Right kidney (tissue), 9 donors: ENCODE measurements at places on chromosomes 7 and 10.

DNA sequence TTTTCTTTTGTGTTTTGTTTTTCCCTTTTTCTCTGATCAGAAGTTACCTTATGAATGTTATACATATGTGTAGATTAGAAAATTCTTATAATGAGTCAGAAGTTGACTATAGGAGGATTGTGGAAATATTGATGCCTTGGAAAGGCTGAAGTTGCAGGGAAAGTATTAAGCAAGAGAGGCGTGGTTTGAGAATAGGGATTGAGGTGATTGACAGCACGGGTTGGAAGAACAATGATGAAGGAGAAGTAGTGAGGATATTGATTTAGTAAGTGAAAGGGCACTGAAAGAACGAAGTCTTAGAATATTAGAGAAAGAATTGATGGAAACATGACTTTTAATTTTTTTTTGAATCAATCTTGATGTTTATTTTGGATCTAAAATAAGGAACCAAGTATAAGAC is 176.0 kb downstream of the EXOC4 start:
- no peak for DNase-seq

- no peak for DNase-seq
These were observed 109.4 kb upstream of the ZNF92 start for GRCh38 chr7:65264258-65264657.

GRCh38 chr7:35339811-35340210 is 85.9 kb upstream of the TBX20 start:
- DNase-seq = no peak

DNA sequence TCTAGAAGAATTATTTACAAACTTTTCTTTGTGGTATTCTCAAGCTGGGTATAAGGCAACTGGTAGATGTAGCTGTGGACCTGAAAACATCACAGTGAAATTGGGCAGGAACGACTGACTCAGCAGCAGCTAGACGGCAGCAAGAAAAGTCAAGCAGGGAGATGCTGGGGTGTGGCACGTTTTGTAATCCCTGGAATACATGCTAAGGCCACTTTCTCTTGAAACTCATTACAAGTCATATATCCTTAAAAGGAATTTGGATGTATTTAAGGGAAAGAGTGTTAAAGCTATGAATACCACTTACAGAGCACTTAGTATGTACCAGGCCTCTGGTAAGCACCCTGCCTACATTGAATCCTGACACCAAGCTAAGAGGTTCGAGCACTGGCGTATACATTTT is 17.4 kb downstream of the BEND7 start:
- DNase-seq = no peak

DNA sequence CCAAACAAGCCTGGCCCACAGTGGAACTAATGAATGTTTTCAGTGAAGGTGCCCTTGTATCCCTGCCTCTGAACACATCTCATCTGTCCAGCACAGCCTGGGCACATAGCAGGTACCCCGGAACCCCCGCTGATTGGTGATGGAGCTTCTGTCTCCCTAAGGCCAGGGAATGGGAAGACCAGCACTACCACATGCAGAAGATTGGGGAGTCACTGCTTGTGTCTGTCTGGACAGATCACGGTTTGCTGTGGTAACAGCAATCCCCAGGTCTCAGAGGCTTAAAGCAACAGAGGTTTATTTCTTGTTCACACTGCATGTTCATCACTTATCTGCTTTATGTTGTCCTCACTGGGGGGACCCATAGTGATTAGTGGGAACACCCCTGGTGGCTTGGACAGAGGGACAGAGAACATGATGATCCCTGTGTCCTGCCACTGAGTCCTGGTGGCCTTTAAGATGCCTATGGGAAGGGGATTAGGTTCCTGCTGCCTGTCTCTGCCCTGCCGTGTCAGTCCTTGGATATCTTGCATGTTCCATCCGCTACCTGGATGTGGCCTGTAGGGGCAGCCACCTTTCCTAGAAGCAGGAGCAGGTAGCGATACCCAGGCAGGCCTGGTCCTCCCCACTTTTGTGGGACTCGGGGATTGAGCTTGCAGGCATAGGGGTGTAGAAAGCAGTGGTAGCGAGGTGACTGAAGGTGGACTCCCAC is 3.6 kb downstream of the TSPAN14 start:
- no peak for DNase-seq

- no peak for DNase-seq
These were observed 106.3 kb downstream of the CPED1 start for GRCh38 chr7:121094829-121095228.

- DNase-seq = no peak
These were observed 46.4 kb downstream of the TBATA start for GRCh38 chr10:70738761-70739121.

DNA sequence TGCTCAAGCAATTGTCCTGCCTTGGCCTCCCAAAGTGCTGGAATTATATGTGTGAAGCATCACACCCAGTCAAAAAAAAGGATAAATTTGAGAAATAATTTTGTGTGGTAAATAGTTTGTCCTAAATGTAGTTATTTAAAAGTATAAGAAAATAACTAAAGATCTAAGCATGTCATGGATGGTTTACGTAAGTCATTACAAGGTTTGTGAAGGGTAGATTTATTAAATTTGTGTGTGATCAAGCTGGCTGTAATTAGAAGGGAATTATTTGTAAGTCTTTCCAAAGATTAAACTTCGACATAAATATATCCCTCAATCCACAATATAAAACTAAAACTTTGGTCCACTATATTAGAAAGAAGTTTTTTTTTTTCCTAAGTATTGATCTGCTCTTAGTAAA is 28.6 kb downstream of the ORC5 start:
- no peak for DNase-seq

GRCh38 chr10:74213019-74213418 is 62.0 kb downstream of the ADK start:
- no peak for DNase-seq

DNA sequence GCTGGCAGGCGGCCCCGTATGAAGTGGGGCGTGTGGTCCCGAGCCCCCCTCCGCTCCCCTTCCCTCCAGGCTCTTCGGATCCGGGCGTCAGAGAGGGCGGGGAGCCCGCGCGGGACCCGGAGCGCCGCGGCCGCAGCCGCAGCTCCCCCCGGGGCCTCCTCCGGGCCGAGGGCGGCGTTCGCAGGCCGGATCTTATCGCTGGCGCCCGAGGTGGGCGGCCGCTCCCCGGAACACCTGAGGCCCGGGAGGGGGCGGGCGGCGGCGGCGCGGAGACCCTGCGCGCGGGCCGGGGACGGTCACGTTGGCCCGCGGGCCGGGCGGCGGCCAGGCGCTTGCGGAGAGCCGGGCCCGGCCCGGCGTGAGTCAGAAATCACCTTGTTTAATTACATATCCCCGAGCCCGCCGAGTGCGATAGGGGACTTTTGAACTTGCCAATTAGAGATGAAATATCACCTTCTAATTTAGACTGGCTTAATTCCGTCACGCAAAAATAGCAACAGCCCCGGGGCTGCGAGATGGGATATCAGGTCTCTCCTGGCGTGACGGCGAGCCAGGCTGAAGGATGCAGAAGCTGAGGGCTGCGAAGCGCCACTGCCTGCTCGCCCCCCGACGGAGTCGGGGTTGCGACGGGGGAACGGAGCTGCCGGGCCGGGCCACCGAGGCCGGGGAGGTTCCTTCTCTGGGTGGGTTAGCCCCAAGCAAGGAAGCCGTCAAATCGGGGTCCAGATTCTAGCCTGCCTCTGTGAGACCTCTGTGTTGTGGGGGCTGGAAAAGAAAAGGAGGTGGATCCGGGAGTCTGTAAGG is 43.4 kb downstream of the LDB3 start:
- DNase-seq = peak; percentile 95

DNA sequence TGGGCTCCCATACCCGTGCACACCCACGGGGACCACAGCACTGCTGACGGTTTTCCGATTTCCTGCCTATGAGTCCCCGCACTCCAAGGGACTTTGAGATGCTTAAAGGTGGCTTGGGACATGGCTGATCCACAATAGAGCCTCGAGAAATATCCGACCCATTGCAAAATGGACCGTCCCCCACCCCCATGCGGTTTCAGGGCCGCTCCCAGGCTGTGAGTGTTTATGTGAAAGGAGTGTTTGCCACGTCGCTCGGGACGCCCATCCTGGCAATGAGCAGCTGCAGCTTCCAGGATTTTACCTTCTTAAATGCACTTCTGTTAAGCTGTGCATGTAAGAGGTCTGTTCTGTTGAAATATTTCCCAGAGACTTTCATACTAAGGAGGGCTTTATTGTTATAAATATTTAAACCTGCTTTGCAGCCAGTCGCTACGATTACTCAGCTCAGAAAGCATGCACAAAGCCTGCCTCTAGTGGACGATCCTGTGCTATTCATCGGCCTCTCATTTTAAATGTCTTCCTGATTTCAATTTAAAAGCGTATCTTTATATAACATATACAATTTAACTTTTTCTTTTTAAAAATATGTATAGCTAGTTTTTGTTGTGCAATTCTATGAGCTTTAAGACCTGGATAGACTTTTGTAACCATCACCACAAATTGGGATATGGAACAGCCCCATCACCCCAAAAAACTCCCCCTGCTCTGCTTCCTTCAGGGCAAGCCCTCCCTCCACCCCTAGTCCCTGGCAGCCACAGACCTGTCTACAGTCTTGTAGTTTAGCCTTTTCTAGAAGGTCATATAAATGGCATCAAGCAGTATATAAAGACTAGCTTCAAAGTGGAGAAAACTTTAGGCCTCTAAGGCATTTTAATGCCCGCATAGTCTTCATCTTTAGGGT is 418.3 kb downstream of the PAXIP1 start:
- DNase-seq = no peak

- DNase-seq = no peak
These were observed 74.9 kb upstream of the PPIF start for GRCh38 chr10:79272353-79272752.

GRCh38 chr10:131094527-131095312 is 216.8 kb downstream of the TCERG1L start:
- DNase-seq = peak; percentile 54

- DNase-seq = no peak
These were observed 81.7 kb downstream of the ABCA13 start for GRCh38 chr7:48252995-48253394.

DNA sequence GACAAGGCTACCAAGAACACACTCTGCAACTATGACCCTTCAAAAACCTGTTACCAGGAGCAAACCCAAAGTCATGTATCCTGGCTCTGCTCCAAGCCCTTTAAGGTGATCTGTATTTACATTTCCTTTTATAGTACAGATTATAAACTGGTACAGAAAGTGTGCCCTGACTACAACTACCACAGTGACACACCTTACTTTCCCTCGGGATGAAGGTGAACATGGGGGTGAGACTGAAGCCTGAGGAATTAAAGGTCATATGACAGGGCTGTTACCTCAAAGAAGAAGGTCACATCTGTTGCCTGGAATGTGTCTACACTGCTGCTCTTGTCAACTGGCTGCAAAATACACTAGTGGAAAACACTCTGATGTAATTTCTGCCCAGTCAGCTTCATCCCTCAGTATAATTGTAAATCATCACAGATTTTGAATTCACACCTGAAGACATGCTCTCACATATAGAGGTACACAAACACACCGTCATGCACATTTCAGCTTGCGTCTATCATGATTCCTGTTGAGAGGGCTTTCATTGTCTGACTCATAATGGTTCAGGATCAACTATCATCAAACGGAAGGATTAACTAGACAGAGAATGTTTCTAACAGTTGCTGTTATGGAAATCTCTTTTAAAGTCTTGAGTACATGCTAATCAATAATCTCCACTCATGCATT is 318.3 kb downstream of the NXPH1 start:
- DNase-seq = no peak

DNA sequence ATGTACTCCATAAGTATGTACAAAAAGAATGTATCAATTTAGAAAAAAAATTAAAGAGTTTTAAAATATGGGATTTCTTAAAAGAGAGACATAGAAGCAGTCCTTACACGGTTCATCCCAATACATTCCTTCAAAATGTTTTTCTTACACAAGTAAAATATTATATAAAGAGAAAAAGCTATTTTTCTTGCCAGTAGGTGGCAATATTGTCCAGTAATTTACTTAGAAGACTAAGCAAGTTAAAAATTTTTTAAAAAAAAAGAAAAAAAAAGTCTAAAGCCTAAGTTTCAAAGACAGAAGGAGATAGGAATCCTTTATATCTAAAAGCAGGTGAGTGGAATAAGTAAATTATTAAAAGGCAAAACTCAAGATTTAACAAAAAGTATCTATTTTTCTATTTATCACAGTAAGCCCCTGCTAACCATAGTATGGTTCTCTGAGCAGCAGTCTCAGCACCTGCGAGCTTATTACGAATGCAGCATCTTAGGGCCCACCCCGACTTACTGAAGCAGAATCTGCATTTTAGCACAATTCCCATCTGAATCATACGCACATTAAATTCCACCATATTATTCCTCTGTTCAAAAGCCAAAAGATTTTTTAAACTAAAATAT is 240.6 kb downstream of the DGKI start:
- no peak for DNase-seq

DNA sequence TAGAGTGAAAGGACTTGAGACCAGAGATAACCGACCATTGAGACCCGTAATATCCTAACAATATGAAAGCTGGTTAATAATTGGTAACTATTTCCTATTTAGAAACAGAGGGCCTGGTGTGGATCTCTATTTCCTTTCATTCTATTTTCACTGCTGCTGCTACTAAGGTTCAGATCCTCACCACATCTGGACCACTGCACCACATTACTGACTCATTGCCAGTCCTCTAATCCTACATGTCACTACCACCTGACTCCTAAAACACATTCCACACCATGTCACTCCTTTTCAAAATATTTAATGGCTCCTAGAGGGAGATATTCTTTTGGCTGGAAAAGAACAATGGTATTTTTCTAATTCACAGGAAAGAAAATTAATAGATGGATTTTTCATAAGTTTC is 6.4 kb downstream of the USP54 start:
- no peak for DNase-seq
